ENCODE measurements at places on chromosomes 12 and 14. TPM values are rescaled to one million over a fixed set of nuclear protein-coding genes. Genes with fewer than 3 reads are reported as not detected.

The OR9K2 gene
- polyA plus RNA-seq, result not detected

DNA sequence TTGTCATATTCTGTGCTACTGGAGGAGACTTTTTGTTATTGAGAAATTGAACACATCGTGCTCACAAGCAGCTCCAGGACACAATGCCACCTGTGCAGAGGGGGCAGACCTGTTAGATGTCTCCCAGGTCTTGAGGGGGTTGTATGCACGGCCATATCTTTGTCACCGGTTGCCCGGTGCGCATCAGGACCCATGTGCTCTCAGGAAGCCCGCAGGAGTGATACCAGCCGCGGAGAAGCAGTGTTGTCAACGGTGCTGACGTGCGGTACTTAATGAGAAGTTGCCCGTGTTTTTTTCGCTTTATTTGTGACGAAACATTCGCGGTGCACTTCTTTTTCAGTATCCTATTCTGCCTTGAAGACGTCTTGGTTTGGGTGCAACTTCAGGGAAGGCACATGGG is 128.2 kb upstream of the RTL1 start:
- DNase-seq, result peak; percentile 6

- DNase-seq, result no peak
Observed at GRCh38 chr14:56099081-56099797, 19.0 kb upstream of the PELI2 start.

The CATSPERB gene
- 1.8 TPM for polyA plus RNA-seq

GRCh38 chr12:3667485-3667884 is 85.4 kb downstream of the CRACR2A start:
- no peak for DNase-seq

The KCNH5 gene
- polyA plus RNA-seq, result 0.04 TPM

GRCh38 chr14:101242442-101243385 is 318.6 kb upstream of the DIO3 start:
- no peak for DNase-seq

DNA sequence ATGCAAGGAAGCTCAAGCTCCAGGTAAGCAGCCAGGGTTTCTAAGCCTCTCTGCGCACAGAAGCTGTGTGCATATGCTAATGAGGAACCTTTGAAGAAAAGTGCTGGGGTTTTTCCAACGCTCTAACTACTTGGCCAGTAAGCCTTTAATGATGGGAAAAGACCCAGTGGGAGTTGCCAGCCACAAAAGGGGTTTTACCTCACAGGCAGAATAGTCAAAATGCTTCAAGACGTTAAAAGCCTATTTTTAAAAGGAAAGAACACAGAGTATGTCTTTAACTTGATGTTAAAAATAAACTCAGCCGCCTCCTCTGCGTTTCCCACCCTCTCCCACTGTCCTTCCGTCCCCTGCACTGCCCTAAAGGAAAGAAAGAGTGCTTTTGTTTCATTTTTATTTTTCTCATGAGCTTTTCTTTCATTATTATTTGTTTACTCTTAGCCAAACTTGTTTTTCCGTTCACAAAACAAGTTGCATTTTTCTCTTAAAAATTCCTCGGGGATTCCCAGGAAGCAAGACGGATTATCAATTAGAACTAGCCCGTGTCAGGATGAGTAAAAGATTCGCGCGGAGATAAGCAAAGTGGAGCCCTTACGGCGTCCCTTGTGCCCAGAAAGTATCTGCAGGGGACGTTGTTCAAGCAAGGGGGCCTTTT is 209.8 kb upstream of the NUDT4 start:
- DNase-seq, result no peak

- no peak for DNase-seq
Observed at GRCh38 chr14:68401855-68402254, 391.0 kb downstream of the ZFP36L1 start.

The APOF gene
- polyA plus RNA-seq, result 0.13 TPM

- no peak for DNase-seq
Observed at GRCh38 chr12:132111654-132112304, 32.3 kb downstream of the DDX51 start.

The SLC10A1 gene
- polyA plus RNA-seq, result 0.28 TPM

DNA sequence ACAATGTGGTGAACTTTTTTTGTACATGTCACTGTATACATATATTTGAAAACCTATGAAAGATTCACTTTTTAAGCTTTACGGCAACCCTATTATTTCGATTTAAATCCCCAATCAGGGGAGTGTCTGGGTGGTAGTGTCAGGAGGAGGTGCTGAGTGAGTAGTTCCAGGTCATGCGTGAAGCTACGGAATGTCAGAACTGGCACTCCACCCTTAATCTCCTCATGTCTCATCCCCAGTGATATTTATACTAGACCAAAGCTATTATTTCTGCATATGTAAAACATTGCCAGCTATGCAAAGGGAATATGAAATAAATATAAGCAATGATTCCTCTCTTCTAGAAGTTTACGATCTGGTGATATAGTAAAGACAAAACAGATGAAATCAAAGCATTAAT is 12.3 kb downstream of the NR1H4 start:
- no peak for DNase-seq

The SGPP1 gene
- polyA plus RNA-seq, result 22.5 TPM

GRCh38 chr12:49538510-49539403 is at the start of gene KCNH3:
KCNH3 (plus strand) TSS chr12:49539030; CDS start chr12:49539417, 387 bp downstream.
- peak; percentile 95 for DNase-seq

- DNase-seq, result no peak
Observed at GRCh38 chr12:10058387-10058786, 27.9 kb downstream of the CLEC9A start.

DNA sequence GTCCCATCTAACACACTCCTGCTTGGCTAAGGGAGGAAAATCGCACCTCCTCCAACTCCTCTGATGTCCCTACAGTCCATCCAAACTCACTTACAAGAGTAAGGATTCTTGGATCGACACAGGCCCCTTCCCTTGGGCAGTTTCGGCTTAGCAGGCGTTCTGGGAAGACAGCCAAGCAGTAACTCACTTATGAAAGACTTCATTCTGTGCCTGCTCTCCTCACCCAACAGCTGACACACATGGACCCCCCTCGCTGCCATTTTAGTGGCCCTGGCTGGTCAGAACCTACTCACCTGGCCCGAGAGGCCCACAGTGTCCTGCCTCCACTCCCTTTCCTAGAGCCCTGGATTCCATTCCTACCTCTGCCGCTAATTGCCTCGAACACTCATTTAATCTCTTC is 52.3 kb upstream of the BCL2L14 start:
- no peak for DNase-seq

The TAOK3 gene
- 46.2 TPM for polyA plus RNA-seq

- no peak for DNase-seq
Observed at GRCh38 chr14:92880351-92880750, 42.6 kb upstream of the CHGA start.

DNA sequence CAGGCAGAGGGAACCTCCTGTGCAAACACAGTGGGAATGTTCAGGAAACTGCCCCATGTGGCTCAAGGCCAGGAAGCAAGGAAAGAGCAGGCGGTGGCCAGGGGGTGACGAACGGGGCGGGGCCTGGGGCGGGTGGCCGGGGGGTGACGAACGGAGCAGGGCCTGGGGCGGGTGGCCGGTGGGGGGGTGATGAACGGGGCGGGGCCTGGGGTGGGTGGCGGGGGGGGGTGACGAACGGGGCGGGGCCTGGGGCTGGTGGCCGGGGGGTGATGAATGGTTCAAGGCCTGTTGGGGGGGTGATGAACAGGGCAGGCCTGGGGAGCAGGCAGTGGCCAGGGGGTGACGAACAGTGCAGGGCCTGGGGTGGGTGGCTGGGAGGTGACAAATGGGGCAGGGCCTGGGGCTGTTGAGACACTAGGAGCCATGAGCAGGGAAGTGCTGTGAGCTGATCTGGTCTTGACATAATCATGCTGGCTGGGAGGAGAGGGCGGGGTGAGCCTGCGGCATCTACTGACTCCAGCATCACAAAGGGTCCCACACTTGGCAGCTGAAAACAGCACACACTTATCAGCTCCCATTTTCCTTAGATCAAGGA is 62.7 kb upstream of the FBRSL1 start:
- no peak for DNase-seq

DNA sequence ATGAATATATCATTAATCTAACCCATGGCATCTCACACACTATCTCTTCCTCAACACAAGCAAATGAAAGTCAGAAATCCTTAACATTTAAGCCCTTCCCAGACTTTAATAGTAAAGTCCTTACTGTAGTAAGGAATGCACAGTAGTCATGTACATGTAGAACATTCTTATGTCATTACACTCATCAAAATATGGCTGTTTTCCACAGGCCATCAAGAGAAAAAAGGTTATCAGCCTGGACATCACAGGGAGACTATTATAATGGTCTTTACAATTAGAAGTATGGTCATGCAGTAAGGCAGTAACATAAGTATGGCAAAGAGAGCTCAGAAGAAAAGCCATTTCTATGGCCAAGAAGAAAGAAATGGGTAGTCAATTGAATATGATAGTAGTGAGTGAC is 121.2 kb downstream of the SLC6A15 start:
- no peak for DNase-seq

GRCh38 chr12:49483619-49484018 is 55.2 kb upstream of the KCNH3 start:
- DNase-seq, result no peak

The ESR2 gene
- 2.0 TPM for polyA plus RNA-seq

The MYO1H gene
- 0.45 TPM for polyA plus RNA-seq

- DNase-seq, result no peak
Observed at GRCh38 chr14:72521045-72521444, 372.9 kb downstream of the DPF3 start.

The NYNRIN gene
- polyA plus RNA-seq, result 101 TPM

GRCh38 chr14:63510538-63510937 is 32.6 kb downstream of the PPP2R5E start:
- no peak for DNase-seq

The SLC6A13 gene
- polyA plus RNA-seq, result 2.6 TPM

GRCh38 chr12:94503619-94504018 is 44.0 kb upstream of the CEP83 start:
- DNase-seq, result no peak

- no peak for DNase-seq
Observed at GRCh38 chr14:31880935-31881334, 196.2 kb upstream of the ARHGAP5 start.

The SERPINA5 gene
- polyA plus RNA-seq, result 0.48 TPM

GRCh38 chr14:38158468-38158867 is 49.2 kb upstream of the SSTR1 start:
- DNase-seq, result no peak

DNA sequence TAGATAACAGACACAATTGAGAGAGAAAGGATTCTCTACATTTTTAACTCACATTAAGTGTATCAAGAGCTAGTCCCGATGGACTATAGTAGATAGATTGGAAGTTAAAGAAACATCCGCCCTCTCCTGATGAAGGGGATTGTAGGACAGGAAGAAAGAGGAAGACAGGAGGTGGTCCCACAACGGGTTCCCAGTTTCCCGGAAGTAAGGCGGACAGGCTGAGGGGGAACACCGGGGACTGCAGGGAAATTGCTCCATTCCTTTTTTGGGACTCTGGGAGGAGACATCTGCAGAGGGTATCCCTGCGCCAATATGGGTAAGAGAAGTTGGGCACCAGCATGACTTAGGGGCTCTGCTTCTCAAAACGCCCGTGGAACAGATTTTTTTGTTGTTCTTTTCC is 177.5 kb upstream of the ATF7IP start:
- DNase-seq, result no peak

- no peak for DNase-seq
Observed at GRCh38 chr12:49661191-49661590, 37.8 kb downstream of the PRPF40B start.

DNA sequence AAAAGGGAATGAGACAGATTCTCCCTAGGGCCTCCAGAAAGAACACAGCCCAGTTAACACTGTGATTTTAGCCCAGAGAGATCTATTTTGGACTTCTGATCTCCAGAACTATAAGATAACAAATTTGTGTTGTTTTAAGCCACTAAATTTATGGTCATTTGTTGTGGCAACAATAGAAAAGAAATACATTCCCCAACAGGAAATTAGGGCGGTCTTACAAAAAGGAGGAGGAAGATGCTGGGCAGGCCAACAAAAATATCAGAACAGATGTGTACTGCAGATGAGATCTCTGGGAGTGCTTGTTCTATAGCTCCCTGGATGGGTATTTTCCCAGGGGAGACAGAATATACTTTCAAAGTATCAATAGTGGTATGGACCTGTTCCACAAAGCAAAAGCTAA is 32.0 kb upstream of the SOCS2 start:
- DNase-seq, result no peak

All from left lung (tissue), 14 donors.